ENCODE measurements at places on chromosomes 2 and 18. TPM values are rescaled to one million over a fixed set of nuclear protein-coding genes. Genes with fewer than 3 reads are reported as not detected.

The POTEE gene
- polyA plus RNA-seq, result 0.52 TPM

DNA sequence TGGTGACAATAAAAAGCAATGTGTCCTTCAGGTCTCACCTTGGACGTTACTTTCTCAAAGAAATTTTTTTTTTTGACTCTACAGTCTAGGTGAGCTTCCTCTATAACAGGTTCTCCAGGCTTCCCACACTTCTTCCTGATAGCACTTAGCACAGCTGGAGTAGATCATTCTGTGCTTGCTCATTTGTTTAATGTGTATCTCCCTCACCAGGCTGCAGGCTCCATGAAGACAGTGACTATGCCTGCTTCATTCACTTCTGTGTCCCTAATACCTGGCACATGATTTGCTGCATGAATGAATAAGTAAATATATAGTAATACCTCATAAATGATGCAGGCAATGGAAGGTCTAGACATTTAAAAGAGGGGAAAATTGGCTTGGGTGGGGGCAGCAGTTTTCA, 109.9 kb upstream of the CD302 start:
- no peak for DNase-seq
- H3K4me3 ChIP-seq, result no peak overlapping the region
- H3K36me3 ChIP-seq, result no peaks in the 10 kb centered on the region
- no peaks in the 10 kb centered on the region for H3K27me3 ChIP-seq
- H3K4me1 ChIP-seq, result no peaks in the 10 kb centered on the region

DNA sequence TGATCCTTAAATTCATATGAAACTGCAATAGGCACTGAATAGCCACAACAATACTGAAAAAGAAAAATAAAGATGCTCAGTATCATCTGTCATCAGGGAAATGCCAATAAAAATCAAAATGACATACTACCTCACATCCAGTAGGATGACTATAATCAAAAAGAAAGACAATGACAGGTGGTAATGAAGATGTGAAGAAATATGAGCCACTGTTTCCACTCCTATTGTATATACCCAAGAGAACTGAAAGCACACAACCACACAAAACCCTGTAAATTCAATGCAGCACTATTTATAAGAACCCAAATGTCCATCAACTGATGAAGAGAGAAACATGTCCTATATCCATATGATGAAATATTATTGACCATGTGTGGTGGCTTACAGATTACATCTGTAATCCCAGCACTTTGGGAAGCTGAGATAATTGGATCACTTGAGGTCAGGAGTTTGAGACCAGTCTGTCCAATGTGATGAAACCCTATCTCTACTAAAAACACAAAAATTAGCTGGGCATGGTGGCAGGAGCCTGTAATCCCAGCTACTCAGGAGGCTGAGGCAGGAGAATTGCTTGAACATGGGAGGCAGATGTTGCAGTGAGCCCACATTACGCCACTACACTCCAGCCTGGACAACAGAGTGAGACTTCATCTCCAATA, 39.9 kb downstream of the MAP3K2 start:
- H3K4me3 ChIP-seq, result no peak overlapping the region
- no peaks in the 10 kb centered on the region for H3K36me3 ChIP-seq

GRCh38 chr18:64330161-64330560, 181.3 kb upstream of the LINC00305 start:
- H3K4me1 ChIP-seq, result no peaks in the 10 kb centered on the region
- no peak overlapping the region for H3K27ac ChIP-seq
- no peaks in the 10 kb centered on the region for H3K27me3 ChIP-seq
- no peaks in the 10 kb centered on the region for H3K36me3 ChIP-seq

GRCh38 chr18:10051877-10052631, 138.2 kb downstream of the VAPA start:
- H3K36me3 ChIP-seq, result no peaks in the 10 kb centered on the region
- peaks cover 13% of the 10 kb centered on the region for H3K4me1 ChIP-seq
- no peak overlapping the region for H3K4me3 ChIP-seq
